ENCODE measurements at places on chromosomes 3 and 15.

DNA sequence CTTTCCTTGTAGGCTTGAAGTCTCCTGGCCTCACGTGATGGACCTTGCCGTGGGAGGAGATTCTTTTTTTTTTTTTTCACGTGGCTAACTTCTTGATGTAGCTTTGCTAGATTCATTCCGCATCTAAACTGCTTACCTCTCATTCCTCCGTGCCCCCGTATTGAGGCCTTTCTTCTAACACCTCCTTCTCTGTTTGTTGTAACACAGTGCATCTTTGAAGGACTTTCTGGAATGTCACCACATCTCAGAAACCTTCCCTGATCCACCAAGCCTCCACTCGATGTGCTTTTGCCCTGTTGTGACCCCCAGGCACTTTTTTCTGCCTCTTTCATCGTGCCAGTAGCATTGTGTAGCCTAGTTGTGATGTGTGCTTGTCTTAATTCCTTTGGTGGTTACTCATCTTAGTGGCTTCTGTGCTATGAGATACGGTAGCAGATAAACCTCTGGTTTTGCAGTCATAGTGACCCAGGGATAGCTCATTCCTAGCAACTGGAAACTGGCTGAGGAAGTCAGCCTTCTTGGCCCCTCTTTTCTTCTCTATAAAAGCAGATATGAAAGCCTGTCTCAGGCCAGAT, 1.6 kb upstream of the BNC1 start:
- DNase-seq = peak; percentile 82

DNA sequence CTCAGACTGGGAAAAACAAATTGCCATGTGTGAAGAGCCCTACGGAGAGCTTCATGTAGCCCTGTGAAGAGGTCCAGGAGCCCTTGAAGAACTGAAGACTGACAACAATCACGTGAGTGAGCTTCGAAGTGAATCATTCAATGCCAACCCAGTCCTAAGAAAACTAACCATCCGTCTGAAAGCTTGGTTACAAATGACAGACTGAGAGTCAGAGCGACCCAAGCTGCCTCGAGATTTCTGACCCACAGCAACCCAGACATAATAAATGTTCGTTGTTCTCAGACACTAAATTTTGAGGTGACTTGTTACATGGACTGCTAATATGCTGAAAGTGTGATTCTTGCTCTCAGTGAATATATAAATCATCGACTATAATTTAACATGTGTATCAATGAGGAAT, 987.2 kb upstream of the ROBO1 start:
- DNase-seq = no peak

DNA sequence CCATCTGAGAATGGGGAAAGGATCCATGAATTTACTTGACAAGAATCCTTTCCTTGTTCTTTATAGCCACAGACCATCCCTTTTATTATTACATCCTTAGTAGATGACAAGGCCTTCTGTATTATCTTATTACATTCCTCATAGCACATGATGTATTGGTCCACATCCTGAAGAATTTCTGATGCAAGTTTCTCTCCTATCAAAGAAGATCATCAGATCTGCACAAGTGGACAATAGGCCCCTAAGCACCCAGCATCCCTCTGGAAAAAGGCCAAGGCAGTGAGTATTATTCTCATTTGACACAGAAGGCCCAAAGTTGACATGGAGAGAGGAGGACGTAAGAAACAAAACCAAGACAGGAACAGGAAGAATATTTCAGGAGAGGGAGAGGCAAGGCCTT, 31.4 kb downstream of the MYL3 start:
- no peak for DNase-seq

GRCh38 chr3:132386259-132386658, 31.0 kb upstream of the DNAJC13 start:
- no peak for DNase-seq

DNA sequence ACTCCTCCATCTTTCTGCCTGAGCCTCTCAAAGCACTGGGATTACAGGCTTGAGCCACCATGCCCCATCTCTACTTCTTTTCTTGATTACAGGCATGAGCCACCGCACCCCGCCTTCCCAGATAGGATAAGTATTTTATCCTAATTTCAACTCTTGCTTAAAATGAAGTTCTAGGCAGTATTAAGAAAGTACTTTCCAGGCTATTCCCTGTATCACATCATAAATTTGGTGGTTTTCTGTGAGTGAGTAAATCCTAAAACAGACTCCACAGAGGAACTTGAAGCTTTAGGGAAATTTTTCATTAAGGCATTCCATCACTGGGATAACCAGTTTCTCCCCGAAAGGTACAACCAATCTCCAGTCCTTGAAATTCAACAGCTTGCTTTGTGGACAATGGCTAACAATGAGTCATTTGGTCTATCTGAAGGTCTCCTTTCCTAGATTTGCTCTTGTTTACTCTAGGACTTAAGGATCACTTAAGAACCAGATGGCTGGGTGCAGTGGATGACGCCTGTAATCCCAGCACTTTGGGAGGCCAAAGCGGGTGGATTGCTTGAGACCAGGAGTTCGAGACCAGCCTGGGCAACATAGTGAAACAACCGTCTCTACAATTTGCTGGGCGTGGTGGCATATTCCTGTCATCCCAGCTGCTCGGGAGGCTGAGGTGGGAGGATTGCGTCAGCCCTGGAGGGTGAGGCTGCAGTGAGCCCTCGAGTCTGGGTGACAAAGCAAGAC, 49.7 kb upstream of the SKIL start:
- DNase-seq = no peak

DNA sequence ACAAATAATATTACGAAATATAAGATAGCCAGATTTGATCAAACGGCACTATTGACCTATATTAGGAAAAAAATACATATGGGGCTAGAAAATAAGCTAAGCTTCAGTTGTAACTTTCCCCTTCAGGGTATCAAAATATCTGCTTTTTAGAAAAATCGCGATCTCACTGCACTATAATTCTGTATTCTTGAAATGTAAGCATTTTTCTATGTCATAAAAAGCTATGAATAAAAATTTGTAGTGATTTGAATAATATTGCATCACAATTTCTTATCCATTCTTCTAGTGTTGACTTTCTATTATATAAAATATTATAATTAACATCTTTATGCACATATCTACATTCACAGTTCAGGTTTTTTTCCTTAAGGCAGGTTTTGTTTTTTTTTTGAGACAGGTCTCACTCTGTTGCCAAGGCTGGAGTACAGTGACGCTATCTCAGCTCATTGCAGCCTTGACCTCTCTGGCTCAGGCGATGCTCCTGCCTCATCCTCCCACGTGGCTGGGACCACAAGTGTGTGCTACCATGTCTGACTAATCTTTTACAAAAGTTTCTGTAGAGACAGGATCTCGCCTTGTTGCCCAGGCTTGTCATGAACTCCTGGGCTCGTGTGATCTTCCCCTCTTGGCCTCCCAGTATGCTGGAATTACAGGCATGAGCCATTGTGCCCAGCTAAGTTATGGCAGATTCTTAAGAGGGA, 21.6 kb downstream of the EMC4 start:
- DNase-seq = no peak

DNA sequence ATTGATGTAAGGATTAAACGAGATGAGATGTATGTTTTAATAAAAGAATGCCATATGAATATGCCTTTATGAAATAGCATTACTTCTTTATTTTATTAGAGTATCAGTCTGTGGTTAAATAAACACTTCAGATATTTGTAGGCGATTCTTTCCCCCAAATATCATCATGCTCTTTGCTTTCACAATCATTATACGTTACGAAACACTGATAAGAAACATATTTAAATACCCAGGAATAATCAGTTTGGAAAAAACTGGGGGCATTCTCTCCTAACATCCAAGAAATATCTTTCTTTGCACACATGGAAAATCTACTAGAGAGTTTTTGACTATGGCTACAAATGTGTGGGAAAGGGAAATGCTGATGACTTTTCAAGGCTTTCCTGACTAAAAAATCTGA, 4.4 kb upstream of the PLAAT1 start:
- no peak for DNase-seq

- no peak for DNase-seq
These were observed 4.9 kb upstream of the MME start for GRCh38 chr3:155075200-155075599.

DNA sequence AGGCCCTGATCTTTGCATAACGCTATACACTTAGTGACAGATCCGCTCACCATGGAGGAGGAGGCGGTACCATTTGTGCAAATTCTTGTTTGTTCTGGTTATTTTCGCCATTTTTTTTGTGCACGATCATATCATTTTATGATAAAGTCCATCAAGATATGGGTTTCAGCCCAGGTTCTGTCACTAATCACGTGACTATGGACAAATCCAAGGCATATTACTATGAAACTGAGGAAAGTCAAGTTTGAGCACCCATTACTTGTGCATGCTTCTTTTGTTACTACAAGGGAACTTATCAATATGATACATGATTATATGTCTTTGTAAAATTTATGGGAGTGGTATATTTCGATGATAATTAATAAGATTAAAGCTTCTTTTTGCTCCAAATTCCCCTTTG, 829.5 kb downstream of the ROBO2 start:
- no peak for DNase-seq

DNA sequence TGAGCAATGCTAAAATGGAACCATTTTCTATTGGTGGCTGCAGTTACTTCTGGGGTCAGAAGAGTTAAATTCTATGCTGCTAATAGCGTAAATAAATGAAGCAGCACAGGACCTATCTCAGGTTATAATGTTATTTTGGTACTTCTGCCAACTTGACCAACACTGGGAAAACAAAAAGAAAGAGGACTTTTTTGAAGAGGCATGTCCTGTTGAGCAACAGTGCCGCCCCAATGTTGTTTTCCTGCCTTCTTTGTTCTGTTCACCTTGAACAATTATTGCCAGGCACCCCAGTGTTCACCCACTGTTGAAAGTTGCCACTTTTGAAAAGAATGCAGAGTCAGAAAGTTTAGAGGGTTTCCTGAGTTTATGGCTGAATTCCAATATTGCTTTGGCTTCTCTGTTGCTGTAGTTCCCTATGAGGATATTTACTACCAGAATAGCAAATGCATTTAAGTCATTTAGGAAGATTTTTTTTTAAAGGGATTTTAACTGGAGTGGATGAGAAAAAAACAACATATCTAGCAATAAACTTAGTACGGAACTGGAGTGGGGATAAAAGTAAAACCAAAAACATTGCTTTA, 679.0 kb upstream of the DPPA4 start:
- no peak for DNase-seq

GRCh38 chr3:172317984-172318383, 130.3 kb downstream of the GHSR start:
- peak; percentile 90 for DNase-seq

DNA sequence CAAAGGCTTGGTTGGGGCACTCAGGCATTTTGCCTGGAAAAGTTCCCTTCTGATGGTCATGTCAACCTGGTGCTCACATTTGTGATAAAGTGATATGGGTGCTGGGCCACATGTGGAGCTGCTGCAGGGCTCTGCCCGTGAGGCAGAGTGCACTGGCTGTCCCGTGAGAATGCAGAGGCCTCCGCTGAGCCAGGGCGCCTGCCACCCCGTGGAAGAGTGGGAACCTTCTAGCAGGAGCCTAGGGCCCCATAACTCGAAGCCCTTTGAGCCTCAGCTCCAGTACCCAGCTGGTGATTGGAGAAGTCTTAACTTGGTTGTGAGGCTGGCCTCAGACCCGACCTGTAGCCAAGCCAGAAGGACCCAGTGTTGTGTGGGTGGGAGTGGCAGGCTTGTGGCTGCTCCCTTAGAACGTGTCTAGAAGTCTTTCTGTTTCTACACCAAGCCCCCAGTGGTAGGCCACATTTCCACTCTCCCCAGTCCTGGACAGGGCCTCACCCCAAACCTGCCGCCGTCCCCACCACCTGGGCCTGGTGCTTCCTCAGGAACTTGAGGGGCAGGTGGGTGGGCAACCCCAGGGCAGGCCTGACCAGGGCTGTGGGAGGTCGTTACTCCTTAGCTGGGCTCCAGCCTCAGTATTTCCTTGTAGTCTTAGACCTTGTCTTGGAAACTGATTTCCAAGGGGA, 19.7 kb downstream of the SEC61A1 start:
- no peak for DNase-seq

DNA sequence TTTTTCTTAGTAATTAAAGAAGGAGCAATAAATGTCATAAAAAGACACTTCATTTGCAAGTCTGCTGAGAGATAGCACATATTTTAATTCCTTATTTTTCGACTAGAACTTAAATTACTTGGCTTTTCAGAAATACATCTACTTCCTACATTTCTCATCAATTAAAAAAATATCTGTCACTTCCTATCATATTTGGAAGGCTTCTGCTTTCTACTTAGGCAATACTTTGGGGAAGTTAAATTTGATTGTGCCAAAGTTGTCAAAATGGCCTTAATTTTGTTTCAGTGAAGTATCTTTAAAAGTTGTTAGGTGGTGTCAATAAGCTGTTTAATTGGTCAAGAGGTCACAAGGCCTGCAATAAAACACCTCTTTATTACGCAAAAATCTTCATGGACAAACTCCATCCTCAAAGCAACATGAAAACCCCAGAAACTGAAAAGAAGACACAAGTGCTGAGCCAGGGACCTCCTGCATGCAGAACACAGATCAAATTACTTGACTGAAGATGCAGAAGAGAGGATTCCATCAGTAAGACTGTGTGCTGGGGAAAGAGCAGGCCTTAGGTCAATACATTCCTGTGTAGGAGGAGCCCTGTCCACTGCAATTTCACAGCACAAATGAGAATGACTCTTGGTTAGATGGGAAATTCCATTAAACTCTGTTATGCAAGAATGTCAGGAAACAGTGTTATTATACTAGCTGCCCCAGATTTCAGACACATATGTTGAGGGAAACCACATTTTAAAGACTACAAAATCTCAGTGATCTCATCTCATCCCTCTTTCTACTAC, 48.0 kb upstream of the FSTL1 start:
- DNase-seq = peak; percentile 89

- no peak for DNase-seq
These were observed 116.7 kb upstream of the LINGO1 start for GRCh38 chr15:77749236-77749997.

GRCh38 chr3:3825035-3825434, 25.8 kb downstream of the LRRN1 start:
- DNase-seq = no peak

GRCh38 chr15:95669146-95669922, 661.2 kb upstream of the NR2F2 start:
- DNase-seq = no peak

GRCh38 chr3:189871418-189871817, 240.2 kb downstream of the TP63 start:
- DNase-seq = no peak

DNA sequence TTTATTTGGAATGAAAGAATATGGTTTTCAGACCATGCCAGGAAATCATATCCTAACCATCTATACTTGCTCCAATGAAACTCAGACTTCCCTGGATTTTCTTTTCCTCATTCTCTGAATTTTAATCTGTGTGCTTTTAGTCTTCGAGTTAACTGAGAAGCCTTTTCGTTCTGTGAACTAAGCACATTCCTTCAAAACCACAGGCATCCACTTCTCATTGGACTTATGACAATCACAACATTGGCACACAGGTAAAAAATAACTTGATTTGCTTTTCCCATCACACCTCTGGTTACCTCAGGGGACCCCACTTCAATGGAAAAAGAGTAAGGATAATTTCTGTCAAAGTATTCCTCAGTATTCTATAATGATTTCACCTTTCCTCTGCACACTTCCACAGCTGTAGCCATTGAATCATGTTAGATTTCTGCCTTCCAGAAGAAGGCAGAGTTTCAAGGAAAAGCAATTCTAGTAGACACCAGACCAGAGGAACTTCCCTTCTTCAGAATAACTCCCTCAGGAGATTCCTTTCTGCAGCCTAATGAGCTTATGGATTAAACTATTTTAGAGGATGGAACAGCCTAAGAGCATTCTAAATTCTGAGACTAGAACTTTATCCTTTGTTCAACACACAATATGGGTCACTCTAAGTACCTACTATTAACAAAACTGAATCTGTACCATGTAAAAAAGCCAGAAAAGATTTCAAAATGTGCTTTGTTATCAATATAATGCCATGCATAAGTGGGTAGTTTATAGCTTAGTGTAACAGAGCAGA, 15.9 kb downstream of the COMMD2 start:
- DNase-seq = peak; percentile 84
